ENCODE measurements at places on chromosomes 7 and 10.

DNA sequence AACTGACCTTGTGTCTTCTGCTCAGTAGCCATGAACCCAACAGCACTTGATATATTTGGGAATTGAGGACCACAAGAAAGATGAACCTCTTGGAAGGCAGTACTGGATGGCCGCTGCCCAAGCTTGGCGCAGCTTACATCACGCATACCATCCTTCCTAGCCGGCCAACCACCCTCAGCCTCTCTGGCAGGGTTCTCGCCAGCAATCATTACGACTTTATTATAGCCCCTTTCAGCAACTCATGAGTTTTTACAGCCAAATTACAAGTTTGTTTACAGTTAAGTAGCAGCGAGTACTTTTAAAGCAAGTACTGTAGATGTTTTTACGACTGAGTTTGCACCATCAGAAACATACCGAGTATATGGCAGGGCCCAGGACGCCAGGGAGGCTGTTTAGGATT lies 769.1 kb downstream of the SUGCT start:
- DNase-seq: no peak

DNA sequence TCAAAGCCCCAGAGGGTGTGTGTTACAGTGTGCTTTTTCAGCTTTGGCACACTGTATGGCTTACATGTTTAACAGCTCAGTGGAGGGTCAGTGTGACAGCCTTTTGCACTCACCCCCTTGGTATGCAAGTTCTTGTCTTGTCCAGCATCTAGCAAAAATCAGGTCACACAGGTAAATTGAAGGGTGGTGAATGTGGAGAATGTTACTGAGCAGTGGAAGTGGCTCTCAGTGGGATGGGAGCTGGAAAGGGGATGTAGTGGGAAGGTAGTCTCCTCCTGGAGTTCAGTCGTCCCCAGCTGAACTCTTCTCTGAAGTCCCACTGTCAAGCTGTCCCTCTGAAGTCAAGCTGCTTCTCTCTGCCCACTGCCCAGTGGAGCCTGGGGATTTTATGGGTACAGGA lies 21.0 kb upstream of the C10orf90 start:
- no peak for DNase-seq

GRCh38 chr10:70084189-70084588 lies 31.5 kb downstream of the MACROH2A2 start:
- no peak for DNase-seq

DNA sequence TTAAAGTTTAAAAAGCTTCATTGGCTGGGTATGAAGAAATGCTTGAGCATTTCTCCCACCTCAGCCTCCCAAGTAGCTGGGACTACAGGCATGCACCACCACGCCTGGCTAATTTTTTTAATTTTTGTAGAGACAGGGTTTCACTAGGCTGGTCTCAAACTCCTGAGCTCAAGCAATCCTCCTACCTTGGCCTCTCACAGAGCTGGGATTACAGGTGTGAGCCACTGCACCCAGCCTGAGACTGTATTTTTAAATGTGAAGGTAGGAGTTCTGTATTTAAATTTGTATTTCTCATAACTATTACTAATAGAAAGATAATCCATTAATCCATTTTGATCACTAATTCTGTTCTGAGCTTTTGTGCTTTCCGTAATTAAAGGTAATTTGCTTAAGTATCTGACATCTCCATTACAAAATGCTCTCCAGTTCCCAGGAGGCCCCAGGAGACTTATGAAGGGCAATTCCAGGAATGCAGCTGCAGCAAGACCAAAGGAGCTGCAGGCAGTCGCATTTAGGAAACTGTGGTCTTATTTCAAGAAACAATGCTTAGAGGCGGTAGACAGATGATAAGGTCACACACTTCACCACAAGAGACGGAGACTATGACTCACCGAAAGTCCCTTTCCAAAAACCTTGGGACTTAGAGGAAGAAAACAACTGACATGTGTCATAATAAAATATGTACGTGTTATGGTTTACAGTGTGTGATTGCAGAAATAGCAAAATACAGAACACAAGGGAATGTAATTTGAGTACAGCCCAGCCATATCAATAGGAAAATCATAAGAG lies 23.3 kb downstream of the YAE1 start:
- peak; percentile 88 for DNase-seq

- no peak for DNase-seq
Observed at GRCh38 chr7:54596747-54597146, 54.6 kb downstream of the VSTM2A start.

DNA sequence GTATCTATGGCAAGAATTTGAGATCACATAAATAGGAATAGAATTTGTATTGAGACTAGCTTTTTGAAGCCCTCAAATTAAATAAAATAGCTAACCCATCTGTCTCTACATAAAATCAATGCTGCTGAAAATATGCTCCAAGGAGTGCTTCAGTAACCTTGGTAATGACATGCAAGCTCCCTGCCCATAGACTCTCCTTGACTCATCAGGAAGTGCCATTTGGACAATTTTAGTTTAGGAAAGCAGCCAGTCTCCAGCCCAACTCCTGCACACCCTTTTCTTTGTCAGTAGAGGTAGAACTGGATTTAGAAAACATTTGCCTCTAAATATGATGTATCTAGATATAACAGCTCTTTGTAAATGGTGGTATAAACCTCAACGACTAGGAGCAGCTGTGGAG lies 69.9 kb upstream of the PTPRZ1 start:
- no peak for DNase-seq

DNA sequence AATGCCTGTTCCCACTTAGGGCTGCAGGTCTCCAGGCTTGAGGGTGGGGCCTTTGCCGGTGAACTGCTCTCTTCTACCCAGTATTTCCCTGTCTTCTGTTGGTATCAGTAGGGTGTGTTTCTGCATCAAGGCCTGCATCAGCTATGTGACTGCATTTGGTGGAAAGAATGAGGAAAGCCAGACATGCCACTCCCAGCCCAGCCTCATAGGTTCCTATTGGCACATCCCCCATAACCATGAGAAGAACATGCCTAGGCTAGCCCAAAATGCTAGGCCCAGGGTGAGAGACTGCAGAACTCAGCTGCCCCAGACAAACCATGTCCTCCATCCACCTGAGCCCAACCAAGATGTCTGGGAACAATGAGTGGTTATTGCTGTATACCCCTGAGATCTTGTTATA lies 380.3 kb upstream of the ADARB2 start:
- no peak for DNase-seq

- peak; percentile 91 for DNase-seq
Observed at GRCh38 chr7:47254081-47254977, 327.6 kb downstream of the TNS3 start.

- no peak for DNase-seq
Observed at GRCh38 chr7:51126324-51126723, 190.3 kb downstream of the COBL start.

GRCh38 chr10:121244818-121245217 lies 353.4 kb downstream of the FGFR2 start:
- no peak for DNase-seq

- peak; percentile 93 for DNase-seq
Observed at GRCh38 chr10:113126229-113127201, 176.5 kb downstream of the TCF7L2 start.

- no peak for DNase-seq
Observed at GRCh38 chr7:45692031-45692430, 117.9 kb downstream of the ADCY1 start.

- no peak for DNase-seq
Observed at GRCh38 chr10:24307696-24308485, 99.0 kb downstream of the KIAA1217 start.

GRCh38 chr7:18016547-18017444 lies 10.8 kb downstream of the PRPS1L1 start:
- DNase-seq: no peak

Data from adipocyte (in vitro differentiated cells).